ENCODE measurements at places on chromosomes 3 and 15.

DNA sequence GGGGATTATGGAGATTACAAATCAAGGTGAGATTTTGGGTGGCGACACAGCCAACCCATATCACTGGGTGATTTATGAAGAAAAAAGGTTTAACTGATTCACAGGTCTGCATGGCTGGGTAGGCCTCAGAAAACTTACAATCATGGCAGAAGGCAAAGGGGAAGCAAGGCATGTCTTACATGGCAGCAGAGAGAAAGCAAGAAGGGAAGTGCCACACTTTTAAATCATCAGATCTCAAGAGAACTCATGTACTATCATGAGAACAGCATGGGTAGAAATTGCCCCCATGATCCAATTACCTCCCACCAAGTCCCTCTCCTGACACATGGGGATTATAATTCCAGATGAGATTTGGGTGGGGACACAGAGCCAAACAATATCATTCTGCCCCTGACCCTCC lies 59.7 kb downstream of the DPH6 start:
- no peak for DNase-seq

DNA sequence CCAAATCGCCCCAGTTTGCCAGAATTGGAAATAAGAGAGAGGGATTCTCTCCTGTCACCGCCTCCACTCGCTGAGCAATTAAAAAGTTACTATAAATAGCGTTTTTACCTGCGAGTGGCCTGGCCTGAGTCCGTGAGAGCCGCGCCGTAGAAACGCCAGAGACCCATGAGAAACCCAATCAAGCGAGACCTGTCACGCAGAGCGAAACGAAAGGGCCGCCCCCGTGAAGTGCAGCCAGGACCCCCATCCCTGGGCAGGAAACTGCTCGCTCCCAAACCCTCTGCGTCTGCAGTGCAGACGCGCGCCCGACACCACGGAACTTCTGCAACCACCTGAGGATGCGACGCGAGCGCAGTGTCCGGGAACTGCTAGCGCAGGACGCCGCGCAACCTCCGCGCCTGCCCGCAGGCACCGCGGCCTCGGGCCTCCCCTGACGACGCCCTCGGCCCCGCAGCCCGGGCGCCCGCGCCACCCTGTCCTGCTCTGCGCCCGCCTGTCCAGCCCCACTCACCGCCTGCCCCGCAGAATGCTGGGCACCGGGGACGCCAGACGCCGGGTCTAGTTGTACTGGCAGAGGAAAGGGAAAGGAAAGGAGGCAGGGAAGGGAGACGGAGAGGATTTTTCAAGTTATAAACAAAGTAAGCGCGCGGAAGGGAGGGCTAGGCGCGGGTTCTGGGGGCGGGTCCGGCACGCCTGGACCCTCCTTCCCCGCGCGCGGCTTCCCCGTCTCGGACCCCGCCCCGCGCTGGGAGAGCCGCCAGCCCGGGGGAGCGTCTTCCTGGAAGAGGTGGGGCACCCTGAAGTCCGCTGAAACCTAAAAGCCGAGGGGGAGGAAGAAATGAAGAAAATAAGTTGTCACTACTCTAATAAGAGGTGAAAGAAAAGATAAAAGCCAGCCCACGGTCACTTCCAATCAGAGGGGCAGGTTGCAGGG lies at the start of gene PLSCR4:
Gene PLSCR4 (minus strand): TSS at position 657 of the 934 bp plus-strand sequence. CDS start 29,034 bp downstream, outside the sequence.
- no peak for DNase-seq

DNA sequence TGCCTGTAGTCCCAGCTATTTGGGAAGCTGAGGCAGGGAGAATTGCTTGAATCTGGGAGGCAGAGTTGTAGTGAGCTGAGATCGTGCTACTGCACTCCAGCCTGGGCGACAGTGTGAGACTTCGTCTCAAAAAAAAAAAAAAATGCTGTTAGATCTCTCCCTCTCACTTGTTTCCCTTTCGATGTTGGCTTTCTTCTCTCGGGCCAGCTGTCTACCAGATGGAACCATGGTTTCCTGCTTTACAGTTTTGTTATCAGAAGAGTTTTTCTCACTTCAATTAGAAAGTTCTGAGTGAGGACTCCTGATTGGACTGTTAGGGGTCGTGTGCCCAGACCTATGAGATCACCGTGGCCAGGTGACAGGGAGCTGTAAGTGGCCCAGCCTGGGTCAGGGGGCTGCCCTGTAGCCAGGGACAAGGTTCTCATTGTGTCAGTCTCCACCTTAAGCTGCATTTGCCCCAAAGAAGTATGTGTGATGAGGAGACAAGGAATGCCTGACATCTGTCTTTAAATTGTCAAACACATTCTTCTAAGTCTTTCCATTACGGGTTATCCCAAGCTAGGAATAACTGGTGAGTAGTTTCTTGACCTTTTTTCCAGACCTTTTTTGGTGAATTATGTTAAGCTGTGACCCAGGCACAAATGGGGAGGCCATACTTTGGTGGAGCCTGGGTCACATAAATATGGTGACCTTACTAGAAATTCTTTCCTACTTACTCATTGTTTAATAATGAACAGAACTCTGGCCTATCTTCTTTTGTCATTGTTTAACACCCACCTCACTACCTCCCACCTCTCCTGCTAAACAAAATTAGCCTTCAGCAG lies 25.2 kb downstream of the SNAPC5 start:
- DNase-seq: peak; percentile 14

DNA sequence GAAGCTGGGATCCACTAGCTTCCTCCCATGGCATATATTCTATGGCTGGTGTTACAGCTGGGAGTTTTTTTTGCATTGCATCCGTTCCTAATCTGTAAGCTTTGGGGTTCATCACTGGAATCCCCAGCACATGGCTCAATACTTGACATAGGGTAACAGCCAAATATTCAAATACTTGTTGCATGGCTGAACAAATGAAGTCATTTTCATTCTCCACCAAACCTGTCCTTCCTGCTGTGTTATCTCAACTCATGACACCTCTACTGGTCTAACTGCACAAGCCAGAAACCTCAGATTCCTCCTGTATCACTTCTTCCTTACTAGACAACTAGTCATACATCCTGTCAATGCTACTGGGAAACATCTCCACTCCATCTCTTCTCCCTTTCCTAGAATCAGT lies 43.4 kb downstream of the ST3GAL6 start:
- DNase-seq: no peak

DNA sequence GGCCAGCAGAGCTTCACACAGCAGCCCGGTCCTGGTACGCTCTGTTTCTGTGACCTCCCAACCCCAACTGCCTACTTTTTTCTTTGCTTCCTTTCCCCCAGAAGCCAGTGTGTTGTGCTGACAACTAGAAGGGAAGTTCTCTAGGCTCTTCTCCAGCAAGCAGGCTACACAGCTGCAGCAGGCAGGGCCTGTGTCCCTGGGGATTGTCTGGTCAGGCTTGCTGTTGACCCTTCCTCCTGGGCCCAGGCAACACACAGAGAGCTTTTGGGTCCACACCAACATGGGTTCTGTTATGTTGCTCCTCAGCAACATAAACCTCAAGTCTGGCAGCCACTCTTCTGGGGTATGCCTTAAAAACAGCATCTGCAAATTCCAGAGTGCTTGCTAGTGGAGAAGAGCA lies 36.2 kb upstream of the TSPAN3 start:
- DNase-seq: no peak

DNA sequence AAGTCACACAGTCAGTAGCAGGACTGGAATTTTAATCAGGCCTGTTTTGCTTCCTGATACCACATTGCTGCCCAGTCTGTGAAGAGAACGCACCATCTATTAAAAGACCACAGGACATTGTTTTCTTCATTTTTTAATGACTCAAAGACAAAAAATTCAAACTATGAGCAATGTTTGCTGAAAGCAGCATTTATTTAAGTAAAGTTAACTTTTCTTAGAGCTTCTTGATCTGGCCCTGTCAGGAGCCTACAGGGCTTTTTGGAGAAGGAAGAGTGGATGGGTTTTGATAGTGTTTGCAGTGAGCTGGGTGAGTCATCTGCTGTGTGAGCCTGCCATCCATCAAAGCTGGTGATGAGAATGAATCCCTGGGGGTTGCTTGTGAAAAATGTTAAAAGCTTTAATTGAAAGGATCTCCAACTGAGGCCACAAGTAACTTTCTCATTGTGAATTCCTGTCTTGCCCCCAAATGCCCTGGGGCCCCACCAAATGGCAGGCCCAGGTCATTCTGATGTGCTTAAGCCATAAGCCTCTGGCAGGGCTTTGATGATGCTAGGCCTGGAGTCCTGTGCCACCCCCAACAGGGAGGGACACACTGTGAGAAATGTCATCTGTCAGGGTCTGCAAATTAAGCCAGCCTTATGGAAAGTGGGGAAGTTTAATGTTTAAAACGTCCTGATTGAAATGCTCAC lies 136.2 kb upstream of the PFN2 start:
- DNase-seq: no peak

- DNase-seq: no peak
Measured at GRCh38 chr15:98791046-98791701, 142.8 kb downstream of the IGF1R start.

DNA sequence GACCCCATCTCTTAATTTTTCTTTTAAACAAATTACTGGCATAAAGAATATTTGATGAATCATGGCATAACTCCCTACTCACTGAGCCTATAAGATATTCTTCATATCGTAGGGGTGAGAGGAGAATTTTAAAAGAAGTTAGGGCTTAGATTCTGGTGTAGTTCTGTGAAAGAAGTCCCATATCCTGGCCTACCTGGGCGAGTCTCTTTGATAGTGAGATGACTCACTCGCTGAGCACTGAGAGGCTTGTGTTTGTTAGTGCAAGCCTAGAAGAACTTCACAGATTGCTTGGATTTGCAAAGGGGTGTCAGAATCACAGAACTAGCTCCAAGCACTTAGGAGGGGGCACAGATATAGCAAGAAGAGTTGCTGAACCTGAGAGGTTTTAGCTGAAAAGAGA lies 133.8 kb upstream of the TMC3 start:
- DNase-seq: no peak

DNA sequence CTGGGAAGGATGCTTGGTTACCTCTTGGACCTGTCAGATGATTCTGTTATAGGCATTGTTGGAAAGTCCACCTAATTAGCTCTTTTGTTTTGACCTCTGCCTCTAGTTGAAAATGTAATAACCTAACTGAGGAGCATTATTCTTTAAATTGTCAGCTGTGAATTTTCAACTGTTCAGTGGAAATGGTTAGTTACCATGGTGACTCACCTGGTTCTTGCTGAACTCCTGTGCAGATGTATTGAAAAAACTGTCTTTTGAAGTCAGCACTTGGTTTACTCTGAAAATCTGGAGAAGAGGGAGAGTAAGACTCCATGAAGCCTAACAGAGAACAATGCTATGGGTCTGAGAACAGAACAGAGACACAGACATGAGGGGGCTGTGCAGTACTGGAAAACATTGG lies 72.0 kb downstream of the LARS2 start:
- no peak for DNase-seq

DNA sequence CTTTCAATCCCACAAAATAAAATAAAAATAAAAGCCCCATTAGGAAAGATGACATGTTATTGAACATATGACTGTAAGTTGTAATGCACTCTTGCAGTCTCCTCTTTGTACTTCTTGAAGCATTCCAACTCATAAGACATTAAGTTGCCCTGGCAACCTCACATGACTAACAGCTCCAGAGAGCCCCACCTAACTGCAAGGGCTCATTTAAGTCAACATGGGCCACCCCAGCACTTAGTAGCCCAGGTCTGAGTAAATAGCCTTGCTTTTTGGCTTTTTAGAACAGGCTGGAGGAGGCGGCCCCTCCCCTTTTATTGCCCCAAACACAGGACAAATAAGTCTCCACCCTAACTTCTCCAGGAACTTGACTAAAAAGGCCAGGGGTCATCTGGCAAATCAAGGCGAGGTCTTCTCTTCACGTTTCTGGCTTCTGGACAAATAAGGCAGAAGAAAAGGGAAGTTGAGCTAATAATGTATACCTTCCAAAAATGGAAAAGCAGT lies 135.1 kb downstream of the TMCO5A start:
- no peak for DNase-seq

GRCh38 chr3:89114841-89115223 lies 7.4 kb downstream of the EPHA3 start:
- DNase-seq: no peak

- no peak for DNase-seq
Measured at GRCh38 chr3:122918576-122919290, 108.8 kb downstream of the SEMA5B start.

DNA sequence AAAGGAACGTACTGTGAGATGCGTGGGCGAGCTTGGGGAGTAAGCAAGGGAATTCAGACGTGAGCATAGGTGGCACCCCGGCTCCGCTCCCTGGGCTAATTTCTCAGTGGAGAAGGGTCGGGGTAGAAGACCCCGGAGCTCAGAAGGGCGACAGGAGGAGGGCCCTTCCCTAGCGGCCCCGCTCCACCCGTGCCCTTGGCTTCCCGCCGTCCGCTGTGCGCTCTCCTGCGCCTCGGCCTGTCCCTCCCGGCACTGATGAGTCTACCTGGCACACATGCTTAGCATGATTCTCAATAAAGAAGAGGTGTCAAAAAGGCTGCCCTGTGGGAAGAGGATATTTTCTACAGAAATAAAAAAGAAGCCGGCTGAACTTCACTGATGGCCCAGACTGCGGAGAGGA lies 292.7 kb downstream of the OCA2 start:
- DNase-seq: no peak

DNA sequence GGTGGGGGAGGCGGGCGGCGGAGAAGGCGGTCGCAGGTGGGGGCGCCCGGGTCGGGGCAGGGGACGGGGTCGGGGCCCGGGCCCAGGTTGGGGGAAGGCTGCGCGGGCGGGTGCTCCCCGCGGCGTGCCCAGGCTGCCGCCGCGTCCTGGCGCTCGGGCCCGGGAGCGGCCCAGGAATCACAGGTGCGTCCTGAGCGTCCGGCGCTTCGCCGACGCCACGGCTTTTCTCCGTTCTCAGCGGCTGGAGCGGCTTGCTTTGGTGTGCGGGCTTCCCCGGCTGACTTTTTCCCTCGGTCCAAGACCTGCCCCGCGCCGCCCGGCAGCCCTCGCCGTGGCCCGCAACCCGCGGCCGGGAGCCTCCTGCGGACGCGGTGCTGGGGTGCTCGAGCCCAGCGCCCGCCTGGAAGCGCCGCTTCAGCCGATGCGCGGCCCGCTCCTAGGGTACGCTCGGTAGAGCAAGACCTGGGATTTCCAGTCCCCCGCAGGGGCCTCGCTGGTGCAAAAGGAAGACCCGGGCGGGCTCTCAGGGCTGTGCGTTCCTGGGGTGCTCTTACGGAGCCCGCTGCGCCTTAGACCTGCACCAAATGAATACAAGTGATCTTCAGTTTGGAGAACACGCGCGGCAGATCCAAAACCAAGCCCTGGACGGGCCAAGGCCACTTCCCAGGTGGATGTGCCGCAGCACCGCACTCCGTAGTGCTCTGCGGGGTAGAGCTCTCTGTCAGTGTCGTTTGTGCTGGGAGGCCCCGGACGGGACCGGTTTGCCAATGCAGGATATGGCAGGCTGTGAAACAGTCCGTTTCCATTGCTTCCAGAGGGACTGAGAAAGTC lies 639 bp downstream of the NIPA1 start:
- DNase-seq: no peak

DNA sequence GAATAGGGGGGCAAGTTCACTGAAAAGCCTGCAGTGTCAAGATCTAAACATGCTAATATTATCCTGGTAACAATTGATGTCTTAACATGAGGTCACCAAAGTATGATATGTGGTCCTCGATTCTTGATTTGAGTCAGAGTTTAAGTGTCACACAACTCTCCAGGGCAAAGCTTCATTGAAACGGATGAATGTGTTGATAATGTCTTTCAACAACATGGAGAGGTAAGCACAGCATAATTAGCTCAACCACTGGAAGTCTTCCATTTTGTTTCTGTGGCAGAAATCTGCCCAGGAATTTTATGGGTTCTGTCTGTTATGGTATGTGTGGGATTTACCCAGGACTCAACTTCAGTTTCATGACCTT lies 591.5 kb downstream of the ZNF385D start:
- no peak for DNase-seq
